Adipocyte (in vitro differentiated cells): ENCODE measurements at places on chromosomes 11 and 22.
A peak's percentile ranks its signal among the peaks of the same experiment; 100 is the strongest.

- DNase-seq = peak; percentile 94
Observed at GRCh38 chr11:47373876-47374719, 4.2 kb downstream of the SPI1 start.

DNA sequence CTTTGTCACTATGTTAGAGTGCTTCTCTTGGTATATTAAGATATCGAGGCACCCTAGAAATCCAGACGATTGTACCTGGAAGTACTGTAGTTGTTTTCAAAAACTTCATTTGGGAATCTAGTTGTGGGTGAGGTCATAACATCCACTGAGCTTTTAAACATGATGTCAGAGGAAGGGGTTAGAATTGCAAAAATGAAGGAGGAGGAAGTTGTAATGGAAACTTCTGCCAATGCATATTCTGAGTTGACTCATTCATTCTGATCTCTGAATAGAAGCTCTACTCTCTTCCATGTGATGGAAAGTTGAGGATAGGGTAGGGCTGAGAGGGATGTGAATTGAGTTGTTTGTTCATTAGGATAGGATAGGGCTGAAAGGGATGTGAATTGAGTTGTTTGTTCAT is 7.7 kb downstream of the CD44 start:
- peak; percentile 21 for DNase-seq

DNA sequence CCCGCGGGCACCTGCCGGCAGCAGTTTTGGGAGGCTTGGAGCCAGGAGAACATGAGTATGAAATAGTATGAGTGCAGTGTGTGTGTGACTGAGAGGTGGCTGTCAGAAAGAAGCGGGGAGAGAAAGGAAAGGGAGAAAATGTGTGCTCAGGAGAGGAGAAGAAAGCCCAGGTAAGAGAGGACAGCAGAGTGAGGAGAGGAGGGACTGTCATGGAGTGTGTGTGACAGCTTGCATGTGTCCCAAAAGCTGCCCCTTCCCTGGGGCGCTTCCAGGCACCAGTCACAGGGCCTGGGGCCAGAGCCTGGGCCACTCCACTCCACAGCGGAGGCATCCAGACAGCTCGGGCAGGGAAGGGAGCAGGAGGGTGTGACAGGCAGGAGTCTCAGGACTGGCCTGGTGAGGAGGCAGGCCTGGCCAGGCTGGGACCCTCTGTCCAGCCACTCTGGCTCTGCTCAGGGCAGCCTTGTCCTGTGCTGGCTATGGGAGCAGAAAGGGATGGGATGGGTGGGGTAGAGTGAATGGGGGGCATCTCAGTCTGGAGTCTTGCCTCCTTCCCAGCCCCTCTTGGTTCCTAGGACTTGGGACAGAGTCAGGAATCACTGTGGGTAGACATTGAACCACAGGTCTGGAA is 949 bp downstream of the MMP11 start:
- no peak for DNase-seq

- DNase-seq = no peak
Observed at GRCh38 chr11:70367071-70367470, 31.3 kb upstream of the CTTN start.

- no peak for DNase-seq
Observed at GRCh38 chr11:56196705-56197104, 20.3 kb downstream of the OR5J2 start.

DNA sequence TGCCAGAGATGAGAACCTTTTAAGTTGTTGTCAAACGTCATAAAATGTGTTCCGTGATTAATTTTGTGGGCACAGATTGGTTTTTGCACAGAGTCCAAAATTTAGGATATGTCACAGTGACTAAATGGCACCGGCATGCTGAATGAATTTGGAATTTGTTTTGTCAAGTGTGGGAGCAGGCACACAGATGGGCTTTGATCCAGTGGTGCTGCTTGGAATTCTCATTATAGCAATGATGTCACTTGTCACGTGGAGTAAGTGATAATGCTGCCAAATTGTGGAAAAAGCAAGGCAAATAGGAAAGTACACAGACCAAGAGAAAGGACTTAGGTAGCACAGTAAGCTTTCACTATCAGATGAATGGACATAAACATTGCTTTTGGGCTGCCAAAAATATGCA is 8.0 kb upstream of the LIN7C start:
- no peak for DNase-seq
